ENCODE measurements at places on chromosomes 1 and 21.

- no peak for DNase-seq
Measured at GRCh38 chr21:20646431-20647165, 351.6 kb upstream of the NCAM2 start.

DNA sequence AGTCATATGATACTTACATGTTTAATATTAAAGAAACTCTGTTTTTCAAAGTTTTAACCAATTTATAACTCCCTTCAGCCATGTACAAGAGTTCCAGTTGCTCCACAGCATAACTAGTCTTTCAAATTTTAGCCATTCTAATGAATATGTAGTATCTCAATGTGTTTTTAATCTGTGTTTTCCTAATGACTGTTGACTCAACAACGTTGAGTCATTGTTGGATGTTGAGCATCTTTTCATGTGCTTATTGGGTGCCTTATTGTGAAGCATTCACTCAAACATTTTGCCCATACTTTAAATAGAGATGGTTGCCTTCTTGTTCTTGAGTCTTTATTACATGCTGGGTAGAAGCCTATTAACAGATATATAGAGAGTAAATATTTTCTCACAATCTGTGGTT, 240.2 kb upstream of the LYPLAL1 start:
- DNase-seq = no peak

DNA sequence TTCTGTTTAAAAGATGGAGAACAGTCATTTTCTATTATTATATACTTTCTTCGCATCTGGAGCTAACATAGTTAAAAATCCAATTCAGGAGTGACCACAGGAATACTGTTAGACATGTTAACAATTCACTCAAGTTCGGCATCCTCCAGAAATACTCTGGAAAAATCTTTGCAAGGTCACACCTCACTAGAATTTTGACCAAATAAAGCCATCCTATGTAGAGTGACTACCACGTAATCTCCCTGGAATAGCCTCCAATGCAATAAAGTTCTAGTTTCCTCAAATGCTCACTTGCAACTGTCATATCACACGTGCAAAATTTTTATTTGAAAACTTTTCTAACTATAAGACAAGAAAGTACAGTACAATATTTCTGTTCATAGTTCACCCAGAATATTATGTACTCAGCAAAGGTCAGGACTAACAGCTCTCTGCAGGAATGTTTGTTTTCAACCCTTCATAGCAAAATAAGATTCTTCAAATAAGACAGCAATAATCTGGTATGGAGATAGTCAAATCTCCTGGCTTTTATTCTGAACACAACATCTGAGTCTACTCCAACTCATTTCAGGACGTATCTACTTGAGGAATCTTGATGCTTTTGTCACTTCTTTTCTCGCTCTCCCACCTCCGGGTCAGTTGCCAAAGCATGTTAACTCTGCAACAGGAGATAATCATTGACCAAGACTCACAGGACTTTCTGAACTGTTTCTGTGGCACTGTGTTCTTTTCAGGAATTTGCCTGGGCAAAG, 82.6 kb downstream of the GDAP2 start:
- no peak for DNase-seq

GRCh38 chr1:68339505-68339904, 107.2 kb upstream of the WLS start:
- no peak for DNase-seq

- DNase-seq = no peak
Measured at GRCh38 chr1:221099747-221100595, 220.7 kb downstream of the HLX start.

DNA sequence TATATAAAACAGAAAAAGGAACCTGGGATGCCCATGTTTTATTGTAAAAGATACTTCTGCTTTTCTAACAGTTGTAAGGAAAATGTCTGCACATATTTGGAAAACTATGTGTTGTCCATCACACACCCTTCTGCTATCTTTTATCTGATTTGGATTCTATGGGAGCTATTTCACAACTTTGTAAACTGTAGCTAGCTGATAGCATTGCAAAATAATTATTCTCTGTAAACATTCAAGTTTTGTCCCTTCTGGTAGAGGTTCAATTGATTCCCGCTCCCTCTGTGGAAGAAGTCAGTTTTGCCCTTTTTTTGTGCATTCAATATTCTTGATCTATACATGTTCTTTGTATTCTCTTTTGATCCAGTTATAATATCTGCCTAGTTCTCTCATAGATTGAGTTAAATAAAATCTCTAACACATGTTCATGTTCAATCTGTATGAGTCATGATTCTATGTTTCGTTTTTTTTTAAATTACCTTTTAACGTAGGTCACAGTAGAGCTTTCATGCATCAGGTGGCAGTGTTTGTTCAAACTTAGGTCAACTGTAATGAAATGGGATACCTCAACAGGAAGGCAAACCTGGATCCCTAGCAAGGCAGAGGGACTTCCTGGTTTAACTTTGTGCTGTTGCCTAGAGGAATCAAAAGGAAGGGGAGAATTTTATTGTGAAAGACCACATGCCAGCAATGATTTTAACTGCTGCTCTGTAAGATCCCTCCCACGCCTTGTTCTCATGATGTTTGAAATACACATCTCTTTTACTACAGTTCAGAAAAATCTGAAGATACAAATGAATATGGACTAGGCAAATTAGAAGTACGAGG, 26.0 kb upstream of the BCL9 start:
- DNase-seq = no peak

DNA sequence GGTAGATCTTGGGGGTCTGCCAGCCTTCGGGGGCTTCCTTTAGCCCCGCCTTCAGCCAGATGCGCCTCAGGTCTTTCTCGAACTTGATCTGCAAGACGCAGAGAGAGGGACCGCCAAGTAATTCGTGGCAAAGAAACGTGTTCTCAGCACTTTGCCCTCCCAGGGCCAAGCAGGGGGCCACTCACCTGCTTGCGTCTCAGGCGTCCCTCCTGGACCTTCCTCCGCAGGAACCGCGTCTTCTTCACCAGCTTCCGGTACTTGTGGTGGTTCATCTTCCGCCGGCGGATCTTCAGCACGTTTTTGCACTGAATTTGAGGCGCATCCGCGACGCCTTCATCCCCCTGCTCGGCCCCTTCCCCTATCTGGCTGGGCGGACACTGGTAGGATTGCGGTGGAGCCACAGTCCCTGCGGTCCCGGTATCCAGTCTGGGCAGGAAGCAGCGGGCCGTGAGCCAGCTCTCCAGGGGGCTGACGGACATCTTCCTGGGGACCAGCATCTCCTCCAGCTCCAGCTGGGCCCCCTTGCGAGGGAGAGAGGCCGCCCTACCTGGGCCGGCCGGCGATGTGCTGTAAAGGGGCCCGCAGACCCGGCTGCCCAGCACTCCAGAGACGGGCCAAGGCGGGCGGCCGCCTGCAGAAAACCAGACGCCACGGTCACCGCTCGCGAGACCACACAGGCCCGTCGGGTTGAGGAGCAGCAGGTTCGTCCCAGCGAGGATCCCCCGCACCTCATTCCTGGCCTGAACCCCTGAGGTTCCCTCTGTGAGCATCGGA, 1.0 kb downstream of the AURKAIP1 start:
- DNase-seq = no peak

DNA sequence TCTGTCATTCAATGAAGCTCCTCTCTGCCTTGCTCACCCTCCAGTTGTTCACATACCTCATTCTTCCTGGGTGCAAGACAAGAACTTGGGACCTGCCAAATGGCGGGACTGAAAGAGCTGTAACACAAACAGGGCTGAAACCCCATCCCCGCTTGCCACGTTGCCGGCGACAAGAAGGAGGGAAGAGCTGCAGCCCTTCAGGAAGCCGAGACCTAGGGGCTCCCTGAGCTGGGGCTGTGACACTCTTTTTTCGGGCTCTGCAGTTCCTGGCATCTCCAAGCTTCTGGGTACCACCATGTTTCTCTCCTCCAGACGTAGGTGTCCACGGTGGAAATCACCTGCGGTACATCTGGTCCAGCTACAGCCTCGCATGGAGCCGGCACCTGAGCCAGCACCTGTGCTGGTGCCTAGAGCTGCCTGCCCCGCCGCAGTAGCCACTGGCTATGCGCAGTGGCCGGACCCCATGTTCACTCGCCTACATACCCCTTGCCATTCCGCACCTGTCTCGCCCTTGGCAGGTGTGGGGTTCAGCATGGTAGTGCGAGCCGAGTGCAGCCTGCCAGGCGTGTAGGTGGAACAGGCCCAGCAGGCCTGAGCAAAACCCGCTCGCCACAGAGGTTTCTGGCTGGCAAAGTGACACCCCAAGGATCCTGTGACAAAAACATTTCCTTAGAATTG, 367.0 kb upstream of the NEGR1 start:
- no peak for DNase-seq

GRCh38 chr1:230681599-230681998, 32.3 kb downstream of the AGT start:
- DNase-seq = no peak

- DNase-seq = no peak
Measured at GRCh38 chr1:53092659-53093450, 30.8 kb downstream of the PODN start.

GRCh38 chr1:235327559-235328270, at the start of gene ARID4B:
Gene ARID4B (minus strand): TSS chr1:235328179. CDS start chr1:235326919, 1,260 bp downstream.
- DNase-seq = peak; percentile 95

GRCh38 chr1:172466795-172467407, 23.0 kb upstream of the PIGC start:
- DNase-seq = no peak

DNA sequence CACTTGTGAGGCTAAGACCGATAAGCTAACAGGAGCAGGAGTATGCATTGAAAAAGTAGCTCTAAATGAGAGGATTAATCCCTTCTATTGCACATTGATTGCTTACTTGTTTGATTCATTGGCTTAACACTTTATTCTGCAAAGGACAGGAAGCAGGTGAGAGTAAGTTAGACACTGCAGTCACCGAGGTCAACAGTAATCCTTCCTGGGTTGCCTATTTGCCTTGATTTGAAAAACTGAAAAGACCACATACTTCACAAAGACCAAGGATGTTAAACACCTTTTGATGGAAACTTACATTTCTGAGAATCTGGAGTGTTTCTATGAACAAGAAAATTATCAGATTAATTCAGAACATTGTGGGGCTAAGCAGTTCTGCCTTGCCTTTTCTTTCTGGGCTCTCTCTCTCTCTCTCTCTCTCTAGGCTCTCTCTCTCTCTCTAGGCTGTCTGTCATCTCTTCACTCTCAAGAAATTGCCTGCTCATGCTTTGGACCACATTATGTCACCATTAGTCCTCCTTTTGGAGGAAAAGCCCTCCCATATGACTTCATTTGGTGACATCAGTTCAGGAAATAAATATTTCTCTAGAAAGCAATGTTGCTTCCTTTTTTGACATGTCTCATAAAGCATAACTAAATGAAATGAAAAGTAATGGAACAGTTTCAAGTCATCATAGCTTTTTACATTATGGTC, 103.8 kb downstream of the TNFSF18 start:
- no peak for DNase-seq

GRCh38 chr1:2148691-2149090, 45.9 kb downstream of the FAAP20 start:
- DNase-seq = no peak

- DNase-seq = peak; percentile 63
Measured at GRCh38 chr1:145858238-145858900, 512 bp downstream of the PIAS3 start.

DNA sequence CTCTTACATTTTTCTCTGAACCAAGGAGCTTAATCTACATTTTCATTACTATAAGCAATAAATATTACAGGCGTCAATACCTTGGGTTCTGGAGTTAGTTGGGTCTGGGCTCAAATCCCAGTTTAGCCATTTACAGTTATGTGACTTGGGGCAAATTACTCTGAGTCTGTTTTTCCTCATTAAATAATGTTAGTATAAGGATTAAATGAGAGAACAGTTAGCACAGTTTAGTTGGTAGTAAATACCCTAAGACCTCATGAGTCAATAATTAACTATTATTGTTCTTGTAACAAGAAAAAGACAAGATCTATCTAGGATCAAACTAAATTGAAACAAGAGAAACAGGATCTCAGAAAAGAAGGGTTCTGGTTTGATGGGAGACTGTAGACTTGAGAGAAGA, 4.6 kb downstream of the C1orf116 start:
- no peak for DNase-seq

DNA sequence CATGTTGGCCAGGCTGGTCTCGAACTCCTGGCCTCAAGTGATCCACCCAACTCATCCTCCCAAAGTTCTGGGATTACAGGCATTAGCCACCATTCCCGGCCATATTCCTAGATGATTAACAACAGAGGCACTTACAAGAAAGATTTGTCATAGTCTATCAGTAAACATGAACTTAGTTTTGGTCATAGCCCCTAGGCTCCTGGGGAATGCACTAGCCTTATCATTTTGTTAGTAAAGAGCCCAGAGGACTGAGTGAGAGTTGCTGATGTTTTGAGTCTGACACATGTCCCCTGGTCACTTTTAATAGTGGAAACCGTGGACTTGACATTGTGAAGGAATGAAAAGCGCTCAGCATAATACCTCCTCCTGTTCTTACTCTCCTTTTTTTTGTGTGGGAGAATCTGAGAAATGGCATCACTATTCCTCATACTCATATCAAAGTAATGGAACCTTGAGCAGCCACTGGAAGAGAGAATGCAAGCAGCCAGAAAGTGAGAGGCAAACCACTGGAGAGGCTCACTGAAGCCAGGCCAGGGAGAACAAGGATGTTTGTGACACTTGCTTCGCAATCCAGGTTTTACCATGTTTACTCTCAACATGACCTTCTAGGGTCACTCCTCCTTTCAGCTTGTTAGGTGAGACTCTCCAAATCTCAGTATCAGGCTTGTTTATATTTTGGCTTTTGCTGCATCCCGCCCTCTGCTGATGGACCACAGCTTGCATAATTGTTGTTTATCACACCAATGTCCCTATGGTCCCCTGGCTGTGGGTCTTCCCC, 14.8 kb downstream of the ATP1B1 start:
- DNase-seq = no peak

GRCh38 chr1:29590583-29591565, 354.6 kb downstream of the PTPRU start:
- no peak for DNase-seq

DNA sequence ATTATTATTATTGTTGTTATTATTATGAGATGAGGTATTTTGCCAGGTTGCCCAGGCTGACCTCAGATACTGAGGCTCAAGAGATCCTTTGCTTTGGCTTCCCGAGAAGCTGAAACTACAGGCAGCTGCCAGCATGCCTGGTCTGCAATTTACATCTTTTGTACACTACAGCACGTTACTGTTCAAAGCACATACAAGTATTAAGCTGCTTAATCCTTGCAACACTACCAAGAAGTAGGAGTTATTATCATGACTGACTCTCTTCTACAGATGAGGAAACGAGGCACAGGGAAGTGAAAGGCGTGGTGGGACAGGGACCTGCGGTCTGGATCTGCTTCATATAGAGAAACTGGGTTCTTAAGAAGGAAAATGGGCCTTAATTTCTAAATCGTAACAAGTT, 11.6 kb downstream of the ERG start:
- DNase-seq = no peak

GRCh38 chr1:198359024-198359653, 181.3 kb downstream of the ATP6V1G3 start:
- DNase-seq = no peak

GRCh38 chr1:82836973-82837680, 1036.4 kb downstream of the ADGRL2 start:
- DNase-seq = no peak
